ENCODE measurements at places on chromosomes 5 and 9.

DNA sequence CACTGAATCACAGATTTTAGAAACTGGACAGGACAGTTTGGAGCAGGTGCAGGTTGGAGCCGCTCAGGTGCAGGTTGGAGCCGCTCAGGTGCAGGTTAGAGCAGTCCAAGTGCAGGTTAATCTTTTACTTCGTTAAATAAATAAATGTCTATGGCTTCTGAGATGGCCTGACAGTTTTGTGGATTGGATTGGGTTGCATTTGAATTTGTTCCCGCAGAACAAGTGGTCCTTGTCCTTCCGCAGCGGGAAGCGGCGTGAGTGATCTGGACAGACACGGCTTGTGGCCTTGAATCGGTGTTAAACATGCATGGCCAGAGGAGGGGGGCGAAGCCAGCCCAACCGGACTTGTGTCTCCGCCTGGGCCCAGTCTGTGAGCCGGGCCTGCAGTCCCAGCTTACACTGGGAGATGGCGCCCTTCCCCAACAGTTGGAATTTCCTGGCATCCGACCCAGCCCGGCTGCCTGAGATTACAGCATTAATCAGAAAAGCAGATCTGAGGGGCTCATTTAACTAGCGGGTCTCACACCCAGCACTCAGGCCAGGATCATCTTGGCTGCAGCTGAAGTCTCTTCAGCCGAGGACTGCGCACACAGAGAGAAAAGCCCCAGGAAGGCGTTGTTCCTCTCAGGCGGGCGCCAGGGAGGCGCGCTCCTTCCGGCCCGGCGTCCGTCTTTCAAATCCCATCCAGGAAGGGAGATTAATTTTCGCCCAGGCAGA is 1.5 kb upstream of the OLFM1 start:
- DNase-seq: peak; percentile 51

DNA sequence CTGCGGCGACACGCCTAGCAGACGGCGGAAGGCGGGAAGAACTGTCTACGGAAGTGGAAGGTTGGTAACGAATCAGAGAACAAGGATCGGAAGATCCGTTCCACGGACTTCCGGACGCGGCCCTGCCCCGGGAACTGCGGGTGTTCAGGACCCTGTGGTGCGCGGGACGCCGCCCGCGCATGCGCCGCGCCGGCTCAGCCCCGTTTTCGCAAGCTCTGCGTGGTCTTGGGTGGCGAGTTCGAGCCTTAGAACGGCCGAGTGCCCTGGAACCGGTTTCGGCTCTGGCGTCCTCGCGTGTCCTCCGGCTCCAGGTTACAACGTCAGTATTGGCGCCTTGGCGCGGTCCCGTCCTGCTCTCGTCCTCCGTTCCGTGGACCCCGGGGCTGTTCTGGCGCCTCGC is 515 bp upstream of the RNU6ATAC start:
- no peak for DNase-seq

DNA sequence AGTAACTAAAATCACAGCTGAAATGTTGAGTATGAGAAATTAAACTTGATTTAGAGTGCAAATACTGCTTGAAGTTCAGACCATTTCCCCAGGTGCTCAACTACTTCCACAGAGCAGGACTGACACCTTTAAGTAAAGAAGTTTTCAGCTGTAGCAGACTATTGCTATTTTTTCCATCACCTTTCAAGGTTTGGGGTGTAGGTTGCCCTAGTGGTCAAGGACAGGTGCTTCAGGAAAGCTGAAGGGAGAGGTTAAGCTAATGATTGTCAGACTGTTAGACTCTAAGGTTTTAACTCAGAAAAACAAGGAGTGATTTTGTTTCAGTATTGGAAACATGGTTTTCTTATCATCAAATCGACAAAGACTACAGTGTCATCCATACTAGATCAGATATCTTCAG is 162.1 kb downstream of the CCDC192 start:
- DNase-seq: no peak

DNA sequence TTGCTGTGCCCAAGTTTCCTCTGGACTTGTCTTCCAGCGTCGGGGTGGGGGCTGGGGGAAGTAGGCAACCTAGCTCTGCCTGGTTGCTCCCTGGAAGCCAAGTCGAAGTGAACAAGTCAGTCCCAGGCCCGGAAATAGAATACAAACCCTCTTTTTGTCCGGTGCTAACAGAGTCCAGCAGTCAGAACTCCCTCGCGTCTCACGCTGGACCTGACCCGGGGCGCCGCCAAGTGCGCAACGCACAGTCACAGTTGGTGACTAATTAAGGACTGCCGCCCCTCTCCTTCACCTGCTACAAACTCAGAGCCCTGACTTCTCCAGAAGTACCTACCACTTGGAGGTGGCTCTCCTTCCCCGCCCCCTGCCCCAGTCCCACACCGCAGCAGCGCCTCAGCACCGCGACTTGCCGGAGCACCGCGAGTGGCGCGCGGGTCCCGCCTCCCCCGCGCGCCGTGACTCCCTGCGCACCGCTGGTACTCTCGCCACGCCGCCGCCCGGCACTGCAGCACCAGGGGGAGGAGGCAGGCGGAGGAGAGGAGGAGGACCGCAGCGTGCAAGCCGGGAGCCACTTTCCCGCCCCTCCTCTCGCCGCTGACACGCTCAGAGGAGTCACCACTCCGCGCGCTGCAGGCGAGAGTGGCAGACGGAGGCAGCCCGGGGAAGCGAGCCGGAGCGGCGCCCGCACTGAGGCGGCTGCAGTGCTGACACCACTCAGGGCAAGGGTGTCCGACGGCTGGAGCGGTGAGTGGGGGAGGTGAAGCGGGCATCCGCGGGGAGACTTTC is at the start of gene SV2C:
Gene SV2C, plus strand, starts transcription at position 612 of the 783 bp plus-strand sequence. CDS start 48,368 bp downstream, outside the sequence.
- no peak for DNase-seq

DNA sequence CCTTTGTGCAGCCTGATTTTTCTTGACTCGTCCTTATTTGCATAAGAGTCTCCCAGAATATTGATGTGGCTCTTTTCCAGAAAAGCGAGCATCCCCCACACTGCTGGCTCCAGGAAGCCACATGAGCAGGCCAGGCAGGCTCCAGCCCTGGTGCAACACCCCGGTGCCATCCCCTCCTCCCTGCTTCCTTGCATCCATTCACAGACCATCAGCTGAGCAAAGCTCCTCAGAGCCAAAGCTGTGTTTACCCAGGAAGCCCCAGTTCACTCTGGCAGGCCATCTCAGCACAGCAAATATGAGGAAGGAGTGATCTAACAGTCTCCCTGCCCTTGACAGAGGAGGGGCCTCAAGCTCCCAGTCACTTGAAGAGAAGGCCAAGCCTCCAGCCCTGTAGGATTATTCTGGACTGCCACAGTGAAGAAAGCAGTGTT is 34.4 kb downstream of the INSYN2B start:
- DNase-seq: peak; percentile 64

- DNase-seq: no peak
Measured at GRCh38 chr5:2999926-3000325, 248.4 kb upstream of the IRX2 start.

GRCh38 chr9:98127226-98127625 is 8.2 kb upstream of the TRIM14 start:
- DNase-seq: no peak

DNA sequence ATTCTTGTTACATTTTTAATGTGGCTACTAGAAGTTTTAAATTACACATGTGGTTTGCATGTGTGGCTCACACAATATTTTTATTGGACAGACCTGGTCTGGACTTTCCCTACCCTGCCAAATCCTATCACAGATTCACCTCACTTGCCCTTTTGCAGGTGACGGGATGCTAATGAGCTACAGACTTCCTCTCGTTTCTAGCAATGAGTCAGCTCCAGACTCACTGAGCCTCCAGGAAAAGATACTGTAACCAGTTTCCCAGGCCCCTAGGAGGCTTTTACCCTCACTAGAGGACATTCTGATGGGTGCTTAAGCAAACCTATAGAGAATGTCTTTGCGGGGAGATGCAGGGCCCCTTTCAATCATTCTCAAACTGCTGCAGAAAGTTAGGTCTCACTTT is 135.4 kb downstream of the WDR41 start:
- DNase-seq: no peak

GRCh38 chr9:116288658-116289057 is 135.1 kb downstream of the PAPPA start:
- no peak for DNase-seq
